NCI-H1105 (cell line): ENCODE measurements at places on chromosomes 1 and 21.

GRCh38 chr1:53080041-53080440, 18.0 kb downstream of the PODN start:
- DNase-seq, result no peak

- peak; percentile 84 for DNase-seq
Measured at GRCh38 chr1:923131-923990, at the start of gene SAMD11. TSS of gene SAMD11 (plus strand) at chr1:923923. CDS start at chr1:924432, 509 bp downstream.

GRCh38 chr1:62384276-62385005, 52.4 kb upstream of the USP1 start:
- DNase-seq, result peak; percentile 90

DNA sequence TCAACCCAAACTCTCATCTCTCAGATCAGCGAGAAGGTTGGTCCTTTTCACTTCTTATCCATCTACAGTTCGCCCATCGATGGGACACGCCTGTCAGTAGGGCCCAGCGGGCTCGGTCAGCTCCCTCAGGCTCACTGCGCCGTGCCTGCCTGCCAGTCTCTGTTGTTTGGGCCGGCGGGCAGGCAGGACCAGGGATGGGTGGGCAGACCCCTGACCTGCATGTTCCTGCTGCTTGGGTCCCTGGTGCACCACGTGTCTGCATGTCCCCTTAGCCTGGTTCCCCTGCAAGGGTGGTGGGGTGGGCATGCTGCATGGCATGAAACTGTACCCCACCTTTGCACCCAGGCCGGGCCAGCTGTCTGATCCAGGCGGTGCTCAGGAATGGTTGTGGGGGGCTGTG, 52.4 kb downstream of the PTPRF start:
- DNase-seq, result no peak

GRCh38 chr1:50620680-50621329, 197.6 kb upstream of the DMRTA2 start:
- DNase-seq, result no peak

DNA sequence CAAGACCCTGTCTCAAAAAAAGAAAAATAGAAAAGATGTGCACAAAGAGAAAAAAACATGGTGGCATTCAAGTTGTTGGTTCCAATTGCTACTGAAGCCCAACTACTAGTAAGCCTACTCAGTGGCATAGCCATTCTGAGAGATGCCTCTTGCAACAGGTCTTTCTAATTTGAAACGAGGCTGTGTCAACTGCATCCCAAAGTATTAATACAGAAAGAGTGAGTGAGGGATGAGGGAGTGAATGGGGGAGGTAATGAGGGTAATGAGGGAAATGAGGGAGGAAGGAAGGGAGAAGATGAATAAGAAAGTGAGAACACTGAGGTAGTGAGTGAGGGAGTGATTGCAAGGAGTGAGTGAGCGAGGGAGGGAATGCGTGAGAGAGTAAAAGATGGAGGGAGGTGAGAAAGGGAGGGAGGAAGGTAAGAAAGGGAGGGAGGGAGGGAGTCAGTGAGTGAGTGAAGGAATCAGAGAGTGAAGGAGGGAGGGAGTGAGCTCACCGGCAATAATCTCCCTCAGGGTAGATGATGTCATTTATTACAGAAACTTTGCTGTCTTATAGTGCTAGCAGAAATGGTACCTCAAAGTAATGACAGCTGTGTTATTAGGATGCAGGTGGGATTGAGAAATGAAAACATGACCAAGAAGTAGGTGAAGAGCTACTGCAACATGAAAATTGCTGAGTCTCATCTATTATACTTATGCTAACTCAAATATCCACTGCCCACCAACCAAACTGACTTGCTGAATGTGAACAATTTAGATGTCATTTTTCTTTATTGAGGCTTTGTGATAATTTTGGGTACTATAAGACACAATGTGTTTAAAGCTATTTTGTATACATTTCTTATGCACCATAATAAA, 75.6 kb upstream of the ADAM30 start:
- no peak for DNase-seq

- no peak for DNase-seq
Measured at GRCh38 chr1:209723756-209724693, 19.4 kb downstream of the HSD11B1 start.

GRCh38 chr1:26046246-26047095, 553 bp upstream of the SLC30A2 start:
- DNase-seq, result no peak

GRCh38 chr1:166870584-166870983, 5.5 kb downstream of the TADA1 start:
- no peak for DNase-seq

- DNase-seq, result no peak
Measured at GRCh38 chr1:3353876-3354275, 100.6 kb upstream of the ARHGEF16 start.

- no peak for DNase-seq
Measured at GRCh38 chr1:199089393-199090122, 450.7 kb downstream of the PTPRC start.

DNA sequence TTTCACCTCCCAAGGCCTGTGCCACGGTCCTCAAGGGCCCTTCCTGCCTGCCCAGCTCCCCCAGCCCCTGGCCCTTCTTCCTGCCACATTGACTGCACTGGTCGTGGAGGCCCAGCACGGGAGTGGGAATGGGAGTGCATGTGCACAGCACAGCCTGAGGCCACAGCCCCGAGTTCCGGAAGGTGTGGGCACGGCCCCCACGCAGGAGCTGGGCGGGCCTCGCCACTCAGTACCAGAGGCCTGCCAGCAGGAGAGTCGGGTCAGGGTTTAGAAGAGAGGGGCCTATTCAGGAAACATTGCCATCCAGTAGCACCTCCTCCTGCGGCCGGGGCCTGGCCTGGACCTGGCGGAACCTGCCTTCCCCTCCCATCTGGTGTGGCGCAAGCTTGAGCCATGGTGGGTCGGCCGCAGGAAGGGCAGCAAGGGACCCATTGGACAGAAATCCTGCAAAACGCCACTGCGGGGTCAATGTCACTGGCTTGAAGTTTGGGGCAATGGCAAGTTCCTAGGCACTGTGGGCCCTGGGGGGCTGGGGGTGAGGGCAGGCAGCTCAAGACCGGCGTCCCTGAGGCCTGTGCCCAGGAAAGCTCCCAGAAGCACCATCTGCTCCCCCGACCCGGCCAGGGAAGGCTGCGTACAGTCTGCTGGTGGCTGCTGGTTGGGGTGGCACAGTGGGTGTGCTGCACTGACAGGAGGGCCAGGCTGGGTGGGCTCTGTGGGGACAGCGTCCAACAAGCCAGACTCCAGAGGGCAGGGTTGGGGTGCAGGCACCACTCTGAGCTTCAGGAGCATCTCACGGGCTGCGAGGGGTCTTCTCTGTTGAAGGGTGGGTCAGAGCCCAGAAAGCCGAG, 1.8 kb upstream of the TMEM52 start:
- no peak for DNase-seq

DNA sequence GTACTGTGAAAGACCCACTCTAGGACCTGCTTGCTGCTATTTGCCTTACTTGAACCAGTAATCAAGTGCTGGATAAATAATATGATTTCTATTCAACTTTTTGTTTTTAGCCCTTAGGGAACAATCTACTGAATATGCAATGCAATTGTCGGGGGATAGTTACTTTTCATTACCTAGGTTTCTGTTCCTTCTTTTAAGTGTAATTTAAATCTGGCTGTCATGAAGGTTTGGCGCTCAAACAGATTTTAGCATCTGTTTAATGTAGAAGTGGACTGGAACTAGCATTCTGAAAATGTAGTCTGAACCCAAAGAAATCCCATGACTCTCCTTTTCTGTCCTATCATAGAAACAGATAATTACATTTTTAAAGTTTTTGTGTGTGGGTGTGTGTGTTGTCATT, 4.8 kb downstream of the MGST3 start:
- no peak for DNase-seq

DNA sequence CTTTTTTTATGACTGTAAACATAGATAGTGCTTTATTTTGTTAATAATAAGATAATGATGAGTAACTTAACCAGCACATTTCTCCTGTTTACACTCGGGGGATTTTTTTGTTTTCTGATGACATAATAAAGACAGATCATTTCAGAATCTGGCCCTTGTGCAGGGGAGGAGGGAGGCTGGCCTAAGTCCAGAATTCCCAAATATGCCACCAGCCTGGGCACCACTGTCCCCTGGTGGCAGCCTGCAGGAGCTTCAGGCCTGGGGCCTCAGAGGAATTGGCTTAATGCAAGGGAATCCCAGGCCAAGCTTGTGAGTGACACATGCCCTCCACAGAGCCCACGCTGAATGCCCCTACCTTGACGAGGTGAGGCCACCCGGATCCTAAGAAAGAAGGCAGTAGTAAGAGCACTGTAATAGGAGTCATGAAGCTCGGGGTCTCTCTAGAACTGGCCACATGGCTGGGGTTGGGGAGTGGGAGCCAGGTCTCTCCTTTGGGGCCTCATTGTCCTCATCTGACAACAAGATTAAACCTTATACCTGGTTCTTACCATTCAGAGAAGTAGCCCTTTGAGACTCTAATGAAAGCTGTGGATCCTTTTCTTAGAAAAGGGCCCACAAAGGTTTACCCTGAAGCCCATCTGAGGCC, 24.1 kb downstream of the ETNK2 start:
- peak; percentile 63 for DNase-seq

GRCh38 chr1:162943622-162944021, 82.6 kb upstream of the CCDC190 start:
- no peak for DNase-seq

DNA sequence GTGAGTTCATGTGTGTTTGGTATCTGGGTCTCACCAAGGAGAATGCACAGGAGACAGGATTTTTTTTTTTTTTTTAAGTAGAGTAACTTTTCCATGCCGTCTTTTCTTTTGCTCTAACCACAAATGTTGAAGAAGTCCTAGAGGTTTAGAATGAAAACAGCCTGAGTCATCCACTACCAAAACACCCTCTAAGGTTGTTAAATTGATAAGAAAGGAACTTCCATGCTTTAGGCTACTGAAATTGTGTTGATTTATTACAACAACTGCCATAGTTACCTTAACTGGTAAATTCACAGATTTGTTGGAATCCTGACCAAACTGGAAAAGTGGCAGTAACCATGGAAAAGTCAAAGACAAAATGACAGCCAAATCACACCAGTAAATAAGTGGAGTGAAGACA, 375.6 kb downstream of the AMY1C start:
- DNase-seq, result no peak

- DNase-seq, result no peak
Measured at GRCh38 chr1:8086055-8086454, 59.9 kb upstream of the ERRFI1 start.
